Umbilical cord (tissue), 2 donors: ENCODE measurements at places on chromosomes 2 and 18. TPM values are rescaled to one million over a fixed set of nuclear protein-coding genes. Genes with fewer than 3 reads are reported as not detected.

- DNase-seq = no peak
Observed at GRCh38 chr2:128591022-128591860, 272.6 kb upstream of the HS6ST1 start.

Gene TRIB2
- 18.1 TPM for total RNA-seq

DNA sequence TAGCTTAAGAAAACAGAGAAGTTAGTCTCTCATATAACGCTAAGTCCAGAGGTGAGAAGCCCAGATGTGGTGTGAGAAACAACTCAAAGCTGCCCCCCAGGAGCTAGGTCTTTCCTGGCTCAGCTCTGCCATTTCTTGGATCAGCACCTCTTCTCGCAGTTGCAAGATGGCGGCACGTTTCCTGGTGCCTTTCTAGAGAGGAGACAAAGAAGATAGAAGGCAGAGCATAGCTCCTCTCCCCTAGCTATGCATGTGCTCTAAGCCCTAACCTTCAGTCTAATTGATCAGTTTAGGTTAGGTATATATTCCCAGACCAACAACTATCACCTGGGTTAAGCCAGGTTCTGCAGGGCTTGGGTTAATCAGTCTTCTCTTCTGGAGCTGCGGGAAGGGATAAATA lies 119.5 kb upstream of the RAB12 start:
- no peak for DNase-seq

Gene CNGA3
- total RNA-seq = 1.2 TPM

DNA sequence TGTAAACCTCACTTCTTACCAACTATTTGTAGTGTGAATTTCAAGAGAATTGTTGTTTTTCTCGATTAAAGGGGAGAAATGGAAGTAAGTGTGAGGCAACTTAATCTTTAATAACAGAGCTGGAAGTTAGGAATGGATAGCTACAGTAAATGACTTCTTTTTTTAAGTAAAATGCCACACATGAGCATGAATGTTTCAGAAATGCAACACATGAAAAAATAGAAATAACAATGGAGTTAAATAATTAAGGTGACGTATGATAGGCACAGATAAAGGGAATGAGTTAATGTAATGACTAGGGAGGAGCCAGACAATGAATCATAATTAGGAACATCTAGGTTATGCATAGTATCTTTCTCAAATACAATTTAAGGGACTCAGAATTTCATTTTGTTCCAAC lies 3.4 kb downstream of the REL start:
- no peak for DNase-seq

- DNase-seq = peak; percentile 19
Observed at GRCh38 chr2:183459466-183459865, 335.2 kb downstream of the NUP35 start.

DNA sequence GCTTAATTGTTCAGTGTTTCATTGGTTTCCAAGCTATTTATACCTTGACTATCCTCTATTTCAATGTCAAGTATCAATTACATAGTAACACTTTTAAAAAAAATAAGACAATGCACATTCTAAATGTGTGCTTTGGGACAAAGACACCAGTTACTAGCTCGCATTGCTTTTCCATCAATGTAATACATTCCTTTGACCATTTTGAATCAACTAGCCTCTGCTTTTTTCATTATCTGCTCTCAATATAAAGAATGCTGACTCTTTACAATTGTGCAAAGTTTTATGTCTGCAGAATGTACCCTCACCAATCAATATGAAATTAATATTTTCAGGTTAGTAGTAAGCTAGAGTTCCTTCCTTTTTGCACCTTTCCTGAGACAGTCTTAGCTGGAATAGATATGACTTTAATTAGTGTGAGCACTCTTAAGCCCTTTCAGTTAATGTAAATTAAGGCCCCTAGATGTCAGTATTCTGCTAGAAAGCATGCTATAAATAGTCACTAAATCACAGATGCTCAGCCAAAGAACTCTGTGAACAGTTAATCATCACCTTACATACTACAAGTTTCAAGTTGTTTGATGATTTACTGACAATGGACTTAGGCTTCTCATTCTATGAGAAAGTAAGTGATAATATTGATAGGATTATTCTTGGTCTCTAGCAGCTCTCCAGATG lies 413.6 kb downstream of the PTH2R start:
- DNase-seq = no peak

- peak; percentile 70 for DNase-seq
Observed at GRCh38 chr2:237744613-237745249, 53.8 kb upstream of the RBM44 start.

Gene MALL
- total RNA-seq = 19.3 TPM

GRCh38 chr2:55431982-55432627 lies 12.4 kb upstream of the CCDC88A start:
- peak; percentile 47 for DNase-seq

- DNase-seq = no peak
Observed at GRCh38 chr2:81196933-81197628, 892.5 kb upstream of the LRRTM1 start.

Gene CCDC150
- total RNA-seq = 30.8 TPM

Gene GRHL1
- total RNA-seq = 13.2 TPM

Gene CAPN10
- total RNA-seq = 12.3 TPM
